ENCODE measurements at places on chromosomes 16 and 17.
A peak's percentile ranks its signal among the peaks of the same experiment; 100 is the strongest.

- no peak for DNase-seq
Observed at GRCh38 chr17:66576473-66576872, 258.4 kb upstream of the CACNG5 start.

GRCh38 chr17:5299383-5299782 lies 17.3 kb downstream of the RABEP1 start:
- no peak for DNase-seq

DNA sequence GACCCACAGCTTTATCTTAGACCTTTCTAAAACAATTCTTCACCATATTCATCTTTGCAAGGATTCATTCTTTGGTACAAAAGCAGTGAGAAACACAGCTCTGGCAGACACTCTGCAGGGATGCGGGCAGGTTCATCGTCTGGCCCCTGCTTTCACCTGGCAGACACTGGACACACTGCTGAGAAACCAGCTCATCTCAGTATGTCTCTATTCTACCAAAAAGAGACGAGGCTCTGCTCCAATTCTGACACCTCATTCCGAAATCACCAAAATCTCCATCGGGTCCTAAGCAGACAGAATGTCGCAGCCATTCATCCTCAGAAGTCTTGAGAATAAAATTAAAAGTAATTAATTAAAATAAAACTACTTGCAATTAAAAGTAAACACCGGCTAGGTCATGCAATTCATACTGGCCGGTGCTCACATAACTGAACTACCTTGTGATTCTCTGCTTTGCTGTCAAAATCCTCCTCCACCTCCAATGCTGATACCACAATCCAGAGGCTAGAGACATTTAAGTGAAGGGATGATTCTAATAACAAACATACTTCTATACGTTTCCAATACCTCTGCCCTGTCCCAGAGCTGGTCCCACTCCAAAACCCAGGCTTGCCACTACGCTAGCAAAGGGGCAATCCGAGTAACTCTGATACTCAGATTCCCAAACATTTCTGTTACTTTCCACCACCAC lies 1.3 kb downstream of the RNF157 start:
- DNase-seq, result no peak

DNA sequence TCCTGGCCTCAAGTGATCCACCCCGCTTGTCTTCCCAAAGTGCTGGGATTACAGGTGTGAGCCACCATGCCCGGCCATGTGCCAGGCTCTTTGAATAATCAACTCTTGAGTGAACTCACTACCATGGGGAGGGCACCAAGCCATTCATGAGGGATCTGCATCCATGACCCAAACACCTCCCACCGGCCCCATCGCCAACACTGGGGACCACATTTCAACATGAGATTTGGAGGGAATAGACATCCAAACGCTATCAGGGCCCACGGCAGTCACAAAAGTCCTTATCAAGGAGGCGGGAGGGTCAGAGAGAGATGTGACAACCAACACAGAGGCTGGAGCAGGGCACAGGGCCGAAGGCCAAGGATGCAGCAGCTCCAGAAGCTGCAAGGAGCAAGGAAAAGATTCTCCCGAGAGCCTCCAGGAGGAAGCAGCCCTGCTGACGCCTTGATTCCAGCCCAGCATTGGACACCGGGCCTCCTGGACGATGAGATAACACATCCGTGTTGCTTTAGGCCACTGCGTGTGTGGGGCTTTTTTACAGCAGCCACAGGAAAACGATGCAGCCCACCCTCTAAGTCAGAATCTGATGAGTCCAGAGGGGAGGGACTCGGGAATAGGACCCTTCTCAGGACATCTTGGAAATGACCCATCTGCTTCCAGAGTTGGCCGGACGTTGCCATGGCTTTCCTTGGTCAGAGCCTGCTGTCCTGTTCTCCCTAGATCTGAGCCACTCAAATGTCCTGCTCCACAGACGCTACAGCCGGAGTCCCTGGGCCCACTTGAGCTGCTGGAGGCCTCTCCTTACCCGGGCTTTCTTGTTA lies 47.3 kb upstream of the CMIP start:
- no peak for DNase-seq

DNA sequence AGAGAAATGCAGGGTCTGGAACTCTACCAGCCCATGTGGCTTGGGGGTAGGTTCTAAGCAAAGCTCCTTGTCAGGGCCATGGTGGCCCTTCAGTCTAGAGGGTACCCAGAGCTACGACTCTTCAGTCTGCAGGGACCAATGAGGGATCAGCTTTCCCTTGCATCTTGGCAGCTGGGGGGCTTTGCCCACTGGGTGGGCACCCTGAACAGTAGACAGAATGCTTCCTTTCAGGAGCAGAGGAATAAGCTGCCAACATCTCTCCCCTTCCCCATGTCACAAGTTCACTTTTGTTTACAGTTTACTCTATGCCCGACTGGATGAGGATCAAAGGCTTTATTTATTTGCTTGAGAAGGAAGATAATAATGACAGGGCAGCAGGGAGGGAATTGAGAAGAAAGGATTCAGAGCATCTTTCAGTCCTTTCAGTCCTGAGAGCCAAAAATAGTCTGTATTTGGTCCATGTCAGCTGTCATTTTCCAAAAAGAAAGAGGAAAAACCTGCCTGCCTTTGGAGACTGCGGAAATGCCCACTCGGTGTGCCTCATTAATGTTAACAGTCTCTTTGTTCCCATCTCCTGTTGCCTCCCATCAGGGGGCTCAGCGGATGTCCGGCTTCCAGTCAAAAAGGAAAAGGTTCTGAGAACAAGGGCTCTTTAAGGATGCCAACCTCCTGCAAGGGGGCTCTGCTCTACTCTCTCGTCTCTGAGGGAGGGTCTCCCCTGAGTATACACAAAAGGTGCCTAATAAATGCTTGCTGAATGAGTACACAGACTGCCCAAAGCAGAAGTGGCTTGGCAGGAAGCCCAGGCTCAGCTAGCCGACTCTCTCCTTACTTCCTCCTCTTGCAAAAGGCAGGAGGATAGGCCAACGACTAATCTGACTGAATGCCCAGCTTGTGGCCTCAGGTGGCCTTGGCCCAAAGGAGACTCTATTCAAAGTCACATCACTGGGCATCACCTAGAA lies 17.1 kb downstream of the TRAF4 start:
- DNase-seq, result no peak

GRCh38 chr16:85207357-85207921 lies 95.2 kb upstream of the CIBAR2 start:
- DNase-seq, result no peak

- no peak for DNase-seq
Observed at GRCh38 chr17:78233678-78234077, 2.2 kb downstream of the TMEM235 start.

DNA sequence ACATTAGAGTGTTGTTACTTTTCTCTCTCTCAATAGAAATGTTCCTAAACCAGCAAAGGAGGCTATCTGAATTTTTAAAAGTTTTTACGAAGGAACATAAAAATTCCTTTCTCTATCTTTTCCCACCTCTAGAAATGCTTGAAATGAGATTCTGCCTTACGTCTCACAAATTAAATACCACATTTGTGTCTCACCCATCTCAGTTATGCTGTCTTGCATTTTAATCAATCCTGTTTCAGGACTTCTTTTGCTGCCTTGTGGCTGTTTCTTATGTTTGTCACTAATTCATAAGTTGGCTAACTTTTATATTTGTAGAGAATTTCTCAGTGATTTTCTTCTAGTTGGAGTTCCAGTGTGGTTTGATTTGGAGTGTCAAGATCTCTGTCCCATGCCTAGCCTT lies 3.5 kb downstream of the OMG start:
- DNase-seq, result no peak

DNA sequence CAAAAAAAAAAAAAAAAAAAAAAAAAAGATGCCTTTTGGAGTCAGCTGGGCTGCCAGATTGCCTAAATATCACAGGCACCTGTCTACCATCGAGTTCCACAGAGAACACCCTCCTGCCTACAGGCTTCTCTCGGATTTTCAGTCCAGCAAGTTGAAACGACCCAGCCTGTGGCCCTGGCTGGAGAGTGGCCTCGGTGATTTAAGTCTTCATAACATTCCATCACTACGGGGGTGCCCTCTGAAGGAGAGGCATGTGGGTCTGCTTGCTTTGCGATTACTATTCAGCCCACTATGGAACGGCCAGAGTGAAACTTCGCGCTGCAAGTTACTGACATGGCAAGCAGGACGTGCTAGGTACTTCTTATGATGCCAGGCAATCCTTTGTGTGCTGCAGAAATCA lies 42.8 kb downstream of the MARCHF10 start:
- DNase-seq, result no peak

DNA sequence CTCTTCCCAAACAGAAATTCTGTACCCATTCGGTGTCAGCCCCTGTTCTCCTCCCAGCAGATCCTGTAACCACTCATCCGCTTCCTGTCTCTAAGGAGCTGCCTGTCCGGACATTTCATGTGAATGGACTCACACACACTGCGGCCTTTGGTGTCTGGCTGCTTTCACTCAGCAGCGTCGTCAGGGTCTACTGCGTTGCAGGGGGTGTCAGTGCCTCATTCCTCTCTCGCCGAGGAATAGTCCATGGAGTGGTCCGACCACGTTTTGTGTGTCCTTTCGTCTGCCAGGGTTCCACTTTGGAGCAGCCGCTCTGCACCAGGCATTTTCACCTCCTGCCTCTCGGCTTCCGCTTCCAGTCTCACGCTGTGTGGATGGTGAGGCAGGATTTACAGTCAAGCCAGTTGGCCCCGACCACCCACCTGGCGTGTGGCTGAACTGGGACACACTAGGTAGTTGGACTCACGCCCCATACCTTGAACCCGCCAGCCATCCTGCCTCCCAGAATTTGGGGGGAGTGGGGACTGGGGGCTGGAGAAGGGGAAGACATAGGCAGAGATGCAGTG lies 188.2 kb upstream of the CIBAR2 start:
- no peak for DNase-seq

DNA sequence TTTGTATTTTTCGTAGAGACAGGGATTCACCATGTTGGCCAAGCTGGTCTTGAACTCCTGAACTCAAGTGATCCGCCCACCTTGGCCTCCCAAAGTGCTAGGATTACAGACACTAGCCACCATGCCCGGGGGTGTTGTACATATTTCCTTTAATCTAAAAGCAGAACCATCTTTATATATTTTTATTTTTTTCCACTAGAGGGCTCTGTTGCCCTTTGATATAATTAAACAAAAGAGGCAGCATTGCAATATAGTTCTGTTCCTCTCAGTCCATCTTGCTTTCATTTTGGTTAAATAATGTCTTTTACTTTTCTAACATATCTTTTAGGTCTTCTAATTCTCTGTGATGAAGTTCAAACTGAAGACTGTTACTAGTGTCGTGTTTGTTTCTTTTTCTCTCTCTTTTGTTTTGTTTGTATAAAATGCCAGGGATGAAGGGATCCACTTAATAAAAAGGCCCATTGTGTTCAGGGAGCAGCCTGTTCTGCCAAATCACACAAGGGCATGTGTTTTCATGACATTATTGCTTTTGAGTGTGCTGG lies 23.4 kb downstream of the WWOX start:
- DNase-seq, result no peak

GRCh38 chr16:73046202-73046848 lies 1.6 kb downstream of the ZFHX3 start:
- DNase-seq, result no peak

GRCh38 chr17:14428648-14429029 lies 127.8 kb downstream of the HS3ST3B1 start:
- DNase-seq, result no peak

DNA sequence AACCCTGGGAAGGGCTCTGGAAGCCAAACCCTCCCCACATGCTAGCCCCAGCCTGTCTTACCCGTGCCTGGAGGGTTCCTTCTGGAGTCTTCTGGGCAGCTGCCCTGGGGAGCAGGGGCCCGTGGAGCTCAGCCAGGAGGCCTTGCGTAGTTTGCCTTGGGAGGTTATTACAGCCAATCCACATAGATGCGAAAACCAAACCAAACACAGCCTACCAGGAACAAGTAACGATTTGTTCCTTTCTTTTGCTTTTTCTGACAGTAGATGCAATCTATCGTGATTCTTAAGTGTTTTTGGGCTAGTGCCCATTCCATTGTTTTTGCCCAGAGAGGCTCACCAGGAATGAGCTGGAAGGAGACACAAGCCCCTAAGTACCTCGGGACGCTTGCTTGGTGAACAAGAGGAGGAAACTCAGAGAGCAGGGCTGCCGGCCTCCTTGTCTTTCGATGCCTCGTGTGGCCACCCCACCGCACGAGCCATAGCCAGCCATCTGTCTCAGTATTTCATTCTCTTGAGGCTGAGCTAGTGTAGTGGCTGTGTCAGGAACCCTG lies 102.7 kb upstream of the NOL11 start:
- no peak for DNase-seq

- DNase-seq, result no peak
Observed at GRCh38 chr16:66728117-66728787, 23.2 kb downstream of the DYNC1LI2 start.

GRCh38 chr16:27048316-27048715 lies 18.4 kb upstream of the C16orf82 start:
- DNase-seq, result no peak

- DNase-seq, result no peak
Observed at GRCh38 chr17:4891411-4892410, 7.6 kb upstream of the C17orf107 start.

DNA sequence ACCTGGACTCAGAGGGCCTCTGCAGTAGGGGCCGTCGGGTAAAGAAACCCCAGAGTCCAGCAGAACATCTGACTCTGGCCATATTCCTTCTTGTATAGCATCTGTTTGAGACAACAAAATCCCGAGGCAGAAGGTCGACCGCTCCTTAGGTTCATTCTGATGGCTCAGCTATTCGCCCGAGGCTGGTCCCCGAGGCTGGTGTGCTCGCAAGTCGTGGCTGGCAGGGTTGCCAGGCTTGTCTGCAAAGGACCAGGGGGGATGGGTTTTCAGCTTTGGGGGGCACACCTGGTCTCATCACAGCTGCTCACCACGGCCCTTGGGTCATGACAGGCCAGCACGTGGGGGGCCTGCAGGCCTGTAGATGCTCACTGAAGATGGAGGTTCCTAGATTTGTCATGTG lies 119.1 kb downstream of the BANP start:
- no peak for DNase-seq

GRCh38 chr17:44878627-44879221 lies 20.5 kb downstream of the EFTUD2 start:
- DNase-seq, result peak; percentile 22

GRCh38 chr16:10740845-10741208 lies 2.8 kb upstream of the NUBP1 start:
- DNase-seq, result no peak

- DNase-seq, result no peak
Observed at GRCh38 chr16:71373073-71373472, 14.6 kb downstream of the CALB2 start.

DNA sequence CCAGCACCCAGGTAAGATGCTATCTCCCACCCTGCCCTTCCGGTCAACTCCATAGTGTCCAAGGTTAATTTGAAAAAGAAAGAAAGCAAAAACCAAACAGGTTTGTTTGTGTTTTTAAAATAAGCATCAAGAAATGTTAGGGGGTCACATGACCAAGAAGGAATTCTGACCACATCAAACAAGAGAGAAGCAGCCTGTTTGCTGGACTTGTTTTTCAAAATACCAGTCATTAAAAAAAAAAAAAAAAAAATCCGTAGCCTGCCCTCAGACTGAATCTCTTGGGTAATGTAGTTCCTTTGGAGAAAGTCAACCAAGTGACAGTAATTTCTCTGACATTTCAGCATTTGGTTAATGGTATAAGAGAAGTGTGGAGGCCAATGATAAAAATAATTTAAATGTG lies 38.4 kb downstream of the HNF1B start:
- DNase-seq, result no peak
